ENCODE measurements at places on chromosomes 5 and 9.

- DNase-seq = no peak
Observed at GRCh38 chr5:166788050-166788449, 1503.4 kb upstream of the WWC1 start.

GRCh38 chr9:112878752-112879151 lies 11.9 kb downstream of the SLC46A2 start:
- no peak for DNase-seq

DNA sequence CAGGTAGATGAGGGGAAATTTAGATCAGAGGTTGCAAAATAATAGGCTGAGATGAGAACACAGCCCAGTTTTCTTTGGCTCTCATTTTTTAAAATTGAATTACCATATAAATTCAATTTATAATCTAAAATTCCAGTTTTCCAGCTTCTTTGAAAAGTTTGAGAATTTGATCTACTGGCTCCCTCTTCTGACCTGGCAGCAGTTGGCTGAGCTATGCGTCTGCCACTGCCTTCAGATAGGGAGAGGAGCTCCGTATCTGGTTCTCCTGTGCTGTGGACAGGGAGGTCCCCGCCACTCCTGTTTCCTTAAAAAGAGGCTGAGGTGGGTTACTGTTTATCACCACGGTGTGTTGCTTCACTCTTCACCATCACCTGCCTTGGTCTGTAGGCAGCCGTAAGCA lies 103.7 kb downstream of the ARHGAP26 start:
- DNase-seq = no peak

- DNase-seq = no peak
Observed at GRCh38 chr9:99962680-99963261, 56.3 kb downstream of the STX17 start.

- no peak for DNase-seq
Observed at GRCh38 chr5:10310066-10310779, 2.5 kb upstream of the CMBL start.

DNA sequence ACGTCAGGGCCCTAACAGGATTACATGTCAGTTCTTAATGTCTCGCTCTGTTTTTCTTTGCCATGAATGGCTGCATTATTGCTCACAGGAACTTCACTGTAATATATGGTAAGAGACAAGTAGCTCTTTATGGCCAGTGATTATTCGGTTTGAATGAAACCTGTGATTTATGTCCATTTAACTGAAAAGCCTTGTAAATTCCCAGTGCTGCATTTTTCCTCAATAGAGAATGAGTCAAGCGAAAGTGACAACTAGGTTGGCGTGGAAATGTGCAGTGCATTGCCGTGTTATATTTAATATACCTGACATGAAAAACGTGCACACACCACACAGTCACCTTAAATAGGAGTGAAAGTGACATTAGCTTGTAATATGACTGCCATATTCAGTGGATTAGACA lies 163.1 kb downstream of the PBX3 start:
- DNase-seq = no peak

GRCh38 chr9:90840696-90841095 lies 39.1 kb downstream of the SYK start:
- no peak for DNase-seq

All from GM19239 (cell line).